ENCODE measurements at places on chromosomes 5 and 9. TPM values are rescaled to one million over a fixed set of nuclear protein-coding genes. Genes with fewer than 3 reads are reported as not detected.

DNA sequence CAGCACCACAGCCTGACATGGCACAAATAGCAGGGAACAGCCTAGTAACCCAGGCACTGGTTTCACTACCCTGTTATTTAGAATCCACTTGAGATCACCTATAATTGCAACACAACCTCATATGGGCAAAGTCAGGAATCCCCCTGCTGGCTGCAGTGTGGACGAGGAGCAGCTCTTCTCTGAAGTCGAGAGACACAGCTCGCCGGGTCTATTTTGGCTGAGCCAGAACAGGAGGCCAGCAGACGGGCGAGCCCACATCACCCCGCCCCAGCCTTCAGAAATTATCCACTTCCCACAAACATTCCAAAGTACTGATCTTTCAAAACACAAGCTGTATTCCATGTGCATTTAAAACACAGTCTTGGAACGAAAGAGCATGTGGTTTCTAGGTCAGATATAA is 179.0 kb downstream of the ROR2 start:
- no peak for DNase-seq

The INIP gene
- total RNA-seq, result 25.9 TPM

- no peak for DNase-seq
These were observed 137.9 kb upstream of the TRIM32 start for GRCh38 chr9:116549061-116549664.

DNA sequence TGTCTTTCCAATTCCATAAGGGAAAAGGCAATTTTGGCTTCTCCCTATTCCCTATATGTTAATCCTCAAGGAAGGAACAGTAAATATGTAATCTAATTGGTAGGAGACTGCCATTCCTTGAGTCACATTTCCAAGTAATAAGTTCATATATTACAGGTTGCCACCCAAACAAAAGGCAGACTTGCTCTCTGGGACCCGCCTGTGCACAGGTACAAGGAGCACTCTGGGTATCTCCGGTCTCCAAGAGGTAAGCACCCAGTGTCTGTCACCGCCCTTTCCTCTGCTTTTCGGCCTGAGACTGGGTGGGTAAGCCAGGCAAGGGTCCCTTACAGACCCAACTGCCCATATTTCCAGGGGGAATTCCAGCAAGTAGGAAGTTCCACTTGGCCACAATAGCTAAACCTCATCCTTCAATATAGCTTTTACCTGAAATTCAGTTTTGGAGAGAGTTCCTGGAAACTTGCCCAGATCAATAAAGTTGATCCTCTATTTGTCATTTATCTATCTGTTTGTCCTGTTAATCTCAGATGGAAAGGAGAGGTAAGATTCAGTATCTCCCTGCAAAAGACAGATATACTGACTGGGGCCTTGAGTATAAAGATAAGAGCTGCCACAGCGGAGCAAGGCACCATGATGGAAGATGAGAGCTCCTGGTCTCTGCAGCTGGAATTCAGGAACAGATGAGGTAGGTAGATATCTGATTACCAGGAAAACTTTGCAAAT is 81.8 kb downstream of the SUSD1 start:
- DNase-seq, result no peak

- DNase-seq, result no peak
These were observed 23.4 kb downstream of the IL33 start for GRCh38 chr9:6239048-6239461.

- DNase-seq, result no peak
These were observed 394.3 kb downstream of the OSTF1 start for GRCh38 chr9:75482566-75482965.

DNA sequence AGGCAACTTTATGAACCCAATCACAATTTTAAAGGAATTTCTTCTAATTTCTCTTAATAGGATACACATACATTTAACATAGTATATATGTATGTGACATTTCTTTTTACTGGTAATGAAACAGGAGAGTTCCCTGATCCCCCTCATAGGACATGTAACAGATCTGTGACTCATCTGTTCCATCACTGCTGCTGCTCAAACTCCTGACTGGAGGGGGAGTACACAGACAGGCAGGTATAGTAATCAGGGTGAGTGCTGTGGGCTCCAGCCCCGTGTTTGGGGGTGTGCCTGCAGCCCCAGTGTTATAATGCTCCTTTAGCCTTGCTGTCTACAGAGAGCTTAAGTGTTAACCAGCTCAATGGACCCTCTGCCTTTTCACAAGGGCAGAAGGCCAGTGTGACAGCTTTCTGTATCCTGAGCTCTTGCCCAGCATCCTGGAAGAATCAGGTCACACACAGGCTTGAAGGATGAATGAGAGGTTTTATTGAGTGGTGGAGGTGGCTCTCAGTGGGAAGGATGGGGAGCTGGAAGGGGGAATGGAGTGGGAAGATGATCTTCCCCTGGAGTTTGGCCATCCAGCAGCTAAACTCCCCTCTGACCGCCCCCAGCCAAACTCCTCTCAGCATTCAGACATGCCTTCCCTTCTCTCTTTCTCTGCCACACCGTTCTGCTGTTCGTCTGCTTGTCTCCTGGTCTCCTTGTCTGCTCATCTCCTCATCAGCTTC is 161.3 kb downstream of the ZNF608 start:
- no peak for DNase-seq

DNA sequence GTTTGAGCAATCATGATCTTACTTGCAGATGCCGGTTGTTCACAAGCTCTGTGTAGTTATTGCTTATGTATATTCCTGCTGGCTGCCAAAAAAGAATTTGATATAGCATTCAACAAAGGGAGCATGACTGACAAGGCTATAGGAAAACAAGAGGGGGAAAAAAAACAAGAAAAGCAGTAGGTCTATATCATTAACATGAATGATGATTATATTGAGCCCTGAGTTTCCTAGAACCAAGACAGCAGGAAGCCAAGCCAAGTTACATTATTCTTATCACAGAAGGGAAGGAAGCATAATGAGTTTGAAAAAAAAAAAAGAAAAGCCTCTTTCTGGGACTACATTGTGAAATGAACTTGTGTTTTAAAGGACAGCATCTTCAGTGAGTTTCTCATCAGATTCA is 41.0 kb downstream of the TSTD2 start:
- no peak for DNase-seq

The TBC1D13 gene
- 8.2 TPM for total RNA-seq

DNA sequence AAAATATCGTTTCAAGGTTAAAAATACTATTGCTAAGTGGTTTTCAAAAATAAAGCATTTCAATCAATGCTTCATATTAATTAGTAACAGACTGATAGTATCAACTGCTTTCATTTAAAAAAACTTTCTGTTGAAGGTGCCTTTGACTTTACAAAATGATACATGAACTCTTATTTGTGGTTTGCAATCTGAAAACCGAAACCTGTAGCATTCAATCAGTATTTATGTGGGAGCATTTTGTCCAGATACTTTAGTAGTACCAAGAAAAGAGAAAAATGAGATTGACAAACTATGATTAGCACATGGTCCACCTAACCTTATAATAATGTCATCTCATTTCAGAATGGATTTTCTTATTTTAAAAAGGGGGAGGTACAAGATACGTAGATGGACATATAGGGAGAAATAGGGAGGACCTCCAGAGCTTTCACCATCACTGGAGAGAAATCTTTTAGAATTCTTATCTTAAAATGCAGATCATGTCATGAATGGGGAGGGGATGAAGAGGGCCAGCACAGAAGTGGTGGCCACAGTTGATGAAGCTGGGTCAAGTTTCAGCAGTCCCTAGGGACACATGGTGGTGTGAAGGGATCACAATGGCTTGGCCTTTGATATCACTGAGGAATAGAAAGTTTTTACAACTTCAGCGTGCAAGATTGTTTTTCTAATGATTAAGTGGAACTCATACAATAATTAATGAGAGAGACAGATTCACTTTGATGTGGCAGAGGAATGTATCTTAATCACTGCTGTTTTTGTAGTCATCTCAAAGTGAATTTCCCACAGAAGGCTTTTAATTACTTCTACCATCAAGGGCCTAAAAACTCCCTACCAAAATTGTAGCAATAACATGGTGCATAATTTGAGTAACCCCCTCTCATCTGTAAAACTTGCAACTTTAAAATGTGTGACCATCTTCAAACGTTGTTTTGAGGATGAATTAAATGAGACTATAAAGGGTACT is 322.3 kb upstream of the EDIL3 start:
- no peak for DNase-seq

- DNase-seq, result no peak
These were observed 55.4 kb downstream of the ADGRV1 start for GRCh38 chr5:90613918-90614504.

GRCh38 chr5:25544652-25545249 is 900.0 kb upstream of the CDH10 start:
- DNase-seq, result no peak

DNA sequence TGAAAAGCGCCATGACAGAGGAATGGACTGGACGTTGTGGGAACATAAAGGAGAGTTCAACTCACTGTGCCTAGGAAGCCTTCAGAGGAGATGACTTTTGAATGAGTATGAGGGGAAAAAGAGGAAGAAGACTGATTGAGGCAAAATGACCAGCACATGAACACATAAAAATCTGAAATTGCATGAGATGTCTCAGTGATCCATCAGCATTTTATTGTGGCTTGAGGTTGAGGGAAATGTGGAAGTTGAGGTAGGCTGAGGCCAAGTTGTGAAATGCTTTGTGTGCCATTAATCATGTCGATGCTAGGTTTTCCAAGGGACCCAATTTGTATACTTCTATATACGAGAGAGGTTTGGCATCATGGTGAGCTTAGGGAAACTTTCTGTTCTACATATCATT is 140.9 kb upstream of the TLX3 start:
- DNase-seq, result no peak

The NR6A1 gene
- total RNA-seq, result 1.4 TPM

DNA sequence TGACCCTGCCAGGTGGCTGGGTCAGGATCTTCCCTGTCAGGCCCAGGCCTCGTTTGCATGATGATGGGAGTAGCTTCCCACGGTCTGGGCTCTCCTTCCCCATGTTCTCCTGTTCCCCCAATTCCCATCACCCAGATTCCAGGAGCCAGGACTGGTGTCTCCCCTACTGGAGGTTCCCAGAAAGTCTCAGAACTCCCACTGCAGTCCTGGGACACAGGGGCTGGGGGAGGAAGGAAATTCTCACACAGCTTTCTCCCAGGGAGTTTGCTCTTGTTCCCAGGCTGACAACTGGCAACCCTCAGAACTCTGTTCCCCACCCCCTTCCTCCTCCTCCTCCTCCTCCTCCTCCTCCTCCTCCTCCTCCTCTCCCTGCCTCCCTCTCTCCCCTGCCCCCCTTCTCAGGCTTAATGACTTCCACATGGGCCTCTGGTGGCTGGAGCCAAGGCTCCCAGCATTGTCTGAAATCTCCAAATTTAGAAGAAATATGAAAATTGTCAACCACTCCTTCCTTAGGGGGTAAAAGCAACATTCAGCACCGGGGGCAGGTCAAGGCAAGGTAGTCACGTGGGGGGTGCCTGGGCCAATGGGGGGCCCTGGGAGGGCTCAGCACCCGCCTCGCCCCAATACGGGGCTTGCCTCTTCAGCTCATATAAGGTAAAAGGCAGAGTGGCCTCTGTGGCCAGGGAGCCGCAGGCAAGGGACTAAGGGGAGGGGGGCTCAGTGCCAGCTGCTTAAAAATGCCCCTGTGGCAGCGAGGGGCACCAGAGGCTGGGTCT is 27.3 kb upstream of the IL17B start:
- no peak for DNase-seq

GRCh38 chr9:137416563-137417151 is 6.3 kb downstream of the EXD3 start:
- no peak for DNase-seq

- no peak for DNase-seq
These were observed 8.2 kb downstream of the CNTFR start for GRCh38 chr9:34581318-34581717.

DNA sequence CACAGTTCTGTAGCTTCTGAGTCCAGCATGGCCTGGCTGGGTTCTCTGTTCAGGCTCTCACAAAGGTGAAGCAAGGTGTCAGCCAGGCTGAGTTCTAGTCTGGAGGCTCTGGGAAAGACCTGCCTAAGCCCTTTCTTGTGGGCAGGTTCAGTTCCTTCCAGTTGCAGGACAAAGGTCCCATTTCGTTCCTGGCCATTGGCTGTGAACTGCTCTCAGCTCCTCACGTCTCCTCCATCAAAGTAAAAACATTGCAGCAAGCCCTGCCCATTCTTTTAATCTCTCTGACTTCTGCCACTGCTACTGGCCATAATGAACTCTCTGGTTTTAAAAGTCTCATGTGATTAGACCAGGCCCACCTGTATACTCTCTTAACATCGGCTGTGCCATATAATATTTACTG is 61.6 kb upstream of the BARX1 start:
- no peak for DNase-seq

The CDKN2B gene
- 1.8 TPM for total RNA-seq

DNA sequence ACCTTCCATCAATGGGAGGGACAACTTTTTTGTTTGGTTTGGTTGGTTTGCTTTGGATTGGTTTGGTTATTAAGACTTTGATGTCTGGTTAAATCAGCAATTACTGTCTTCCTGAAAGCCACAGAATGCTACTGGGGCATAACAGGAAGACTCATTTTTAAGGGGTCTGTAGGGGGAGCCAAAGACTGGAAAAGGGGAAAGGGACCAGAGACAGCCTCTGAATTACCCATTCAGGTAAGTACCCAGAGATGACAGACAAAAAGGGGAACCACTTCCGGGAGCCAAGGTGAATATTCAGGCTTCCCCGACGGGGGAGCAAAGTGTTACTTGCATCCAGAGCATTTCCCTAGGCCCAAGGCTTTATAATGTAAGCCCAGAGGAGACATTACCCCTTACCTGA is 4.6 kb upstream of the FEM1C start:
- no peak for DNase-seq

DNA sequence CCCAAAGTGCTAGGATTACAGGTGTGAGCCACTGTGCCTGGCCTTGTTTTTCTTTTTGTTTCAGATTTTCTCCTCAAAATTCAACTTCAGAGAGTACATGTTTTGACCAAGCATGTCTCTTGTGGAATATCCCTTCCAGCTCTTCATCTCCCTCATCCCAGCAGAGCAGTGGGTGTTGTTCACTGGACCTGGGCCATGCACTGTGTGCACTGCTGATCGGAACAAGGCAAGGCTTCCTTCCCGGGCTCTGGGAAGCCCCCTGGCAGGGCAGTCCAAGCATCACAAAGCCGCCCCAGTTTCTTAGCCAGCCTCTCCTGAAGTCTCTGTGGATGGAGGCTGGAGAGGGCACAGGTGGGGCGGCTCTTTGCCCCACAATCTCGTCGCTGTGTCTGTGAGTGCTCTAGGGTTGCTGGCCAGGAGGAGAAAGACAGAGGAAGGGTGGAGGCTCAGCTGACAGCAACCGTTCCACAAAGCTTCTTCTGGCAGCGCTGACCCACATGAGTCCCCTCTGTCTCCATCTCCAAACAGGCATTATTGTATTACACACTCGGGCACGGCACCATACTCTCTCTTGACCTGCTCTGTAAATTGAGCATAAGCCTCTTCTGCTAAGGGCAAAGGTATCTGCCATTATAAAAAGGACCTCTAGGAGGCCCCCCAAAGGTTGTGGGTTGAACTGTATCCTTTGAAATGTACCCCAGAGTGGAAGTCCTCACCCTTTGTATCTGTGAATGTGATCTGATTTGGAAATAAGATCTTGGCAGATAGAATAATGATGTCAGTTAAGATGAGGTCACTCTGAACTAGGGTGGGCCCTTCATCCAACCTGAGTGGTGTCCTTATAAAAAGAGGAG is 89.6 kb downstream of the TARS1 start:
- no peak for DNase-seq

The POU5F2 gene
- total RNA-seq, result 10.5 TPM

GRCh38 chr9:116736399-116737151 is 49.5 kb downstream of the TRIM32 start:
- DNase-seq, result no peak

All from urinary bladder (tissue), 4 donors.